ENCODE measurements at places on chromosomes 16 and 17.

DNA sequence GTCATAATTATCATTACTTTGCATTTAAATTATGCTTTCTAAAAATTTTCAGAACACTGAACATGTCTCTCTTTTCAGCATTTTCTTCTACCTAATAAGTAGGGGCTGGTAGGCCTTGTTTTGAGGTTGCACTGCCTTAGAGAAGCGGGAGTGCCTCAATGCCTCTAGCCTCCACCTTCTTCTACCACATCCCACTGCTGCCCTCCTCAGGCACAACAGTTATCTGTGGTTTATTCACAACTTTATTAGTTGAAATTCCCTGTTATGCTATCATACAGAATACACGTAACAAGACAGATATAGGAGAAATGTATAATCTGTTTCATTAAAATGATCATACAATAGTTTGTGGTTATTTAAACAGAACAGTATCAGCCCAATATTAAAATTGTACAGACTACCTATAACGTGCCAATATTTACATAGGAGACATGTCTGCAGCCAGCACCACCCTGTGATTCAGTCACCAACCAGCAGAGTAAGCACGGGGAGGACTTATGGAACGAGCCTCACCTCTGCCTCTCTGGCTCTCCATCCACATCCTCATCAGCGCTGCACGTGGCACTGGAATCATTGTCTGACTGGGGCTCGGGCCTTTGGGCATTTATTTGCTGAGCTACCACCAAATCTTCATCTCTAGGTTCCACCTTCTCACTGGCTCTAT lies 101.2 kb downstream of the TTC19 start:
- DNase-seq: no peak

DNA sequence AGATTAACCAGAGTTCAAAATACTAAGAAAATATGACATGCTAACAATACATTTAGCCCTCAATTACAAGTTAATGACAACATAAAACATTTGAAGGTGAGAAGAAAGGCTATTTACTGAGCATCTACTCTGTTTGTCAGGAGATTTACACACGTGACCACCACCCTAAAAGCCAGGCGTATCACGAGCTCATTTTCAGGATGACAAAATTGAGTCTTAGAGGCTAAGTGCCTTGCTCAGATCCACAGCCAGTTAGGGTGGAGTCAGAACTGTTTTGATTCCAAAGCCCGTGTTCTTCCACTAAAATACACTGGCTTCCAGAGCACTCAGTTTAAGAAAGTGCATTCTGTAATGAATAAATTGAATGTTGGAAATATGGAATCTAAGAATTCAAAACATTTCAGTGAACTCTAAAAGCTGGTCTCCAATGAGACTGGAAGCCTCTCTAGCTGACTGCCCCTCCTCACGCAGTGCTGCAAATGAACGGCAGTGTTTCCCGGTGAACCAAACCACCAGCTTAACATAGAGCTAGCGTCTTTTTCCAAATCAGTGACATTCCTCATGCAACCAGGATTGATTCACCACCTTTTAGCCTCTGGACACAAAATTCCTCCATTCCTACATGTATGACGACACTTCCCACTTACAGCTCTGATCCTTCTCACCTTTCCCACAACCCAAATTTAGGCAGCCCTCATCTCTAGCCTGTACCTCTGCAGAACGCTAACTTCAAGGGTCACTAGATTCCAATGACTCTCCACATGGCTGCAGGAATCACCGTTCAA lies 5.9 kb downstream of the ZDHHC7 start:
- no peak for DNase-seq

DNA sequence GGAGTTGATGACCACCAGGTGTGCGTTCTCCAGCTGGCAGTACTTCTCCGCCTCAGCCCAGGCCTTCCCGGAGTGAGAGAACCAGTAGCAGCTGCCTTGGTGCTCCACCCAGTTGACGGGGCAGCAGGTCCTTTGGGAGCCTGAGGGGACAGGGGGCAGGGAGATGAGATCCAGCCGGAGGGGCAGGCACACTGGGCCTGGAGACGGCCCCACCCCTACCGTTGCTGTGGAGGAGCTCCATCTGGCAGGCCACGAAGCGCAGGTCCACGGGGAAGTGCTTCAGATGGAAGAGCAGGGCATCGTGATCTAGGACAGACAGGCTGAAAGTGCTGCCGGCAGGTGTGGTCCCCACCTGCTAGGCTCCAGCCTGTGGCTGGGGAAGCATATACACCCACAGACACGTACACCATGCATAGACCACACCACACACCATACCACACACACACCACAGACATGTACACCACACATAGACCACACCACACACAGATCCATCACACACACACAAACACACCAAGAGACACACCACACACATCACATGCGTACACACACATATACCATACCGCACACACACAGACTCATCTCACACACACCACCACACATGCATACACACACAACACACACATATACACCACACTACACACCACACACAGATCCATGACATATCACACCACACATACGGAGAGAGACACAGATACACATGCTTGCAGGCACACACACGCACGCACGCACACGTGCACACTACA lies 7.4 kb downstream of the ASGR2 start:
- no peak for DNase-seq

DNA sequence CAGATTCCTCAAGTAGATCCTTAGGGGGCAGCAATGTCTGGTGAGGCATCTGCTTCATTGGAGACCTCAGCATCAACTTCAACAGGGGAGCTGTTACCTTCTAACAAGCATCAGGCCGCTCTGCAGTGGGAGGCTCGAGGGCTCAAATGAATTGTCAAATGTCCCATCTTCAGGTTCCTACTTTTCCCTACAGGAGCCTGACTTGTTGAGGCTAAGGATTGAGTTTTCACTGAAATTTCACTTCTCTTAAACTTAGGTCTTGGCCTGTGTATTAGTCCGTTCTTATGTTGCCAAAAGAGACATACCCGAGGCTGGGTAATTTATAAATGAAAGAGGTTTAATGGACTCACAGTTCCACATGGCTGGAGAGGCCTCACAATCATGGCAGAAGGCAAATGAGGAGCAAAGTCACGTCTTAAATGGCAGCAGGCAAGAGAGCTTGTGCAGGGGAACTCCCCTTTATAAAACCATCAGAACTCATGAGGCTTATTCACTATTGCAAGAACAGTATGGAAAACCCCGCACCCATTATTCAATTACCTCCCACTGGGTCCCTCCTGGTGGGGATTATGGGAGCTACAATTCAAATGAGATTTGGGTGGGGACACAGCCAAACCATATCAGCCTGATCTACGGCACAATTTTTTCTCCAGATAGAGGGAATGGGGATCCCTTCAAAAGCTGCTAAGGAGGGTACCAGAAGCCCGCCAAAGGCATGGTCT lies 5.1 kb upstream of the CD300LD start:
- no peak for DNase-seq
